Diencephalon (tissue), 1 donor: ENCODE measurements at places on chromosomes 12 and 14. TPM values are rescaled to one million over a fixed set of nuclear protein-coding genes. Genes with fewer than 3 reads are reported as not detected.

PLCZ1 gene
- 2.3 TPM for total RNA-seq

BIN2 gene
- total RNA-seq, result 2.3 TPM

KRT6C gene
- not detected for total RNA-seq

DPY19L2 gene
- total RNA-seq, result 35.5 TPM

GUCY2C gene
- not detected for total RNA-seq

PRKAG1 gene
- 37.8 TPM for total RNA-seq

ZDHHC22 gene
- 31.1 TPM for total RNA-seq

EID3 gene
- 6.5 TPM for total RNA-seq

REP15 gene
- 1.6 TPM for total RNA-seq

USP44 gene
- 4.4 TPM for total RNA-seq
